ENCODE measurements at places on chromosomes 1 and 21.

GRCh38 chr1:169885207-169885606, 8.5 kb downstream of the SCYL3 start:
- no peak for DNase-seq

- no peak for DNase-seq
Observed at GRCh38 chr1:63950023-63950422, 176.2 kb downstream of the ROR1 start.

- DNase-seq, result no peak
Observed at GRCh38 chr1:195202241-195202640, 1406.0 kb downstream of the KCNT2 start.

GRCh38 chr1:47774986-47775834, 222.0 kb downstream of the TRABD2B start:
- no peak for DNase-seq

- DNase-seq, result no peak
Observed at GRCh38 chr1:231216498-231216897, 24.5 kb upstream of the GNPAT start.

- DNase-seq, result no peak
Observed at GRCh38 chr1:207155028-207155427, 51.0 kb downstream of the C4BPA start.

- DNase-seq, result peak; percentile 49
Observed at GRCh38 chr1:100921110-100921706, 25.3 kb downstream of the SLC30A7 start.

GRCh38 chr21:46172863-46173528, 11.3 kb downstream of the SPATC1L start:
- DNase-seq, result no peak

DNA sequence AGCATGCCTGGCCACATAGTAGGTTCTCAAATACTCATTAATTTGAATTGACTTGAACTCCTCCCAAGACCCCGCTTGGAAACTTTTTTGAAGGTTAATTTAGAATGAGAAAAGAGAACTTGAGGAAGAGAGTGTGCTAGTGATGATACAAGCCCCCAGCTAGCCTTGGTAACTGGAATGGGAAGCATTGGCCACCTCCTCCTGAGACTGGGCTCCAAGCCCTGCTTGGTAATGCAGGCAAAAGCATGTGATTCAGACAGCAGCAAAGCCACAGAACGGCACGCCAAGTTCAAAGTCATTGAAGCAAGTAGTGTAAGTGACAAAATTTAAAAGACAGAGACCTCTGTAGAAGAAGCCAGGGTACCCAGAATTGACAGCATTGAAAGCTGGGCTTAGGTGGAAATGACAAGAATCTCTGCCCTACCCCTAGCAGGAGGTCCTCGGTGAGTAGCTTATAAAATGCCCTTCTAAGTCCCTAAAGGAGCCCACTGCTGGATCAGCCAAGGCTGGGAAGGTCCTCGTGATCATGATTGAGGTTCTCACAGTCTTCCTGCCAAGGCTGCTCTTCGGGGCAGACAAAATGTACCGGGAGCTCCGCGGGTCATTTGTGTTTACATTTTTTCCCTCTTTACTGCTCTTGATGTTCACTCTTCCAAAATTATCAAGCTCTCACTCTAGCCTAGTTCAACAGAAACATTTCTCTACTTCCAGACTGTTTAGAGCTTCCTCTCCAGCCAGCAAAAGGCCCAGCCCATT, 99.4 kb downstream of the TSEN15 start:
- peak; percentile 48 for DNase-seq

DNA sequence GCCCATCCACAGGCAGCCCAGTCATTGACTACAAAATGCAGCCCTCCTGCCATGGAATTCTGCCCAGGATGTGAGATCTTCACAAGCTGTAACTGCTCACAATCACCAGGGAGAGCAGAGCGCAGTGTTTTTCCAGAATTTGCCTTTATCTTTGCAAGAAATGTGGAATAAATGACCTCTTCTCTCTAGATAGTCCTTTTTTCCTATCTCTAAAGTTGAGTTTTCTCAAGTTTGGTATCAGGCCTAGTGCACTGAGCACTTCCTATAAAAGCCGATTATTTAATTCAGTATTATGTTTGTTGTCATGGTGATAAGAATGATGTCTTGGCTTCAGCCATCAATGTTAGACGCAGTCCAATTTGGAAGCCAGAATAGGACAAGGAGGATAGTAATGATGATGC, 246.9 kb upstream of the IRF2BP2 start:
- no peak for DNase-seq

DNA sequence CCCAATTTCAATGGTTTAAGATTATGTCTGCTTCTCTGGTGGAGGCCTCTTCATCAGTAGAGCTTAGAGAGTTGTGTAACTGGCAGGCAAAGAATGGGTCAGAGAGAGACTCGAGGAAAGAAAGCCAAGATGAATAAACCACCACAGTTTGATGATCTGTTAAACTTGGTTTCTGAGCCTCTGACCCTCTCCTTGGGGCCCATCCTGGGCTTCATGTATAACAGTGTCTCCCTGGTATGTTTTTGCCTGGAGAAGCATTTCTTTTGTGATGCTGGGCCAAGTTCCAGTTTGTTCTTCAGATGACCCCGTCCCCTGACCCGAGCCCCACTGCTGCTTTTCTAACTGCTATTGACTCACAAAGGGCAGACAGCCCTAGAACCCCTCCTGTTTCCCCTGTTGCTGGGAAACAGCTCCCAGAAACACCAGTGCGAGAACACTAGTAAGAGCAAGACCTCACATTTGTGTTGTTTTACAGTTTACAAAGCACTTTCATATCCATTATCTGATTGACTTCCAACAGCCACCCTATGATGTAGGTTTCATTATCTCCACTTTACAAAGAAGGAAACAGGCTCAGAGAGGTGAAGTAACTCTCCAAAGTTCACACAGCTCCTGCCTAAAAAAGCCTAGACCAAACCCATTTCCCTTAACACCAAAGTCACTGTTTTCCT, 9.0 kb downstream of the CD2 start:
- DNase-seq, result no peak

- DNase-seq, result no peak
Observed at GRCh38 chr1:40308036-40308727, 8.9 kb downstream of the COL9A2 start.

DNA sequence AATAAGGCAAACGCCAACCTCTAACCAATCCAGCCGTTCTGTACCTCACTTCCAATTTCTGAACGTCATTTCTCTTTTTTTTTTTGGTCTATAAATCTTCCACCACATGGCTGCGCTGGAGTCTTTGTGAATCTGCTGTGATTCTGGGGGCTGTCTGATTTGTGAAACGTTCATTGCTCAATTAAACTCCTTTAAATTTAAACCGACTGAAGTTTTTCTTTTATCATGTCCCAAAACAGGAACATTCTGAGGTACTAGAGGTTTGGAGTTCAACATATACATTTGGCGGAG, 65.5 kb upstream of the BACH1 start:
- DNase-seq, result no peak

GRCh38 chr1:11654939-11655808, 497 bp downstream of the FBXO44 start:
- DNase-seq, result no peak

DNA sequence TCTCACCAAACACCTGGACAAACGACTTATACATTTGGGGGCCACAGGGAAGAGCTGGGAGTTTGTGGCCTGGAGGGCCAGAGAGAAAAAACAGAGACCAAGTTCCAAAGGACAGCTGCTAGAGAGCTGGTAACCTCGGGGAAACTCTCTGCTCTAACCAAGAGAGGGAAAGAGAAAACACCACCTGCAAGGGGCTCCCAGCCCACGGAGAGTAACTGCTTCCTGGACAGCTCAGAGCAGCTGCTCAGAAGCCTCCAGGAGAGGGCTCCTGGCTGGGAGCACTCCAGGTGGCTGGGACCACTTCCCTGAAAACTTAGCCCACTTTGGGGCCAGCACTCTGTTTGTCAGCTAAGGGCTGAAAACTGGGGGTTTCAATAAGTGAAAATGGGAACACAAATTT, 154.8 kb upstream of the GRIK3 start:
- DNase-seq, result no peak

DNA sequence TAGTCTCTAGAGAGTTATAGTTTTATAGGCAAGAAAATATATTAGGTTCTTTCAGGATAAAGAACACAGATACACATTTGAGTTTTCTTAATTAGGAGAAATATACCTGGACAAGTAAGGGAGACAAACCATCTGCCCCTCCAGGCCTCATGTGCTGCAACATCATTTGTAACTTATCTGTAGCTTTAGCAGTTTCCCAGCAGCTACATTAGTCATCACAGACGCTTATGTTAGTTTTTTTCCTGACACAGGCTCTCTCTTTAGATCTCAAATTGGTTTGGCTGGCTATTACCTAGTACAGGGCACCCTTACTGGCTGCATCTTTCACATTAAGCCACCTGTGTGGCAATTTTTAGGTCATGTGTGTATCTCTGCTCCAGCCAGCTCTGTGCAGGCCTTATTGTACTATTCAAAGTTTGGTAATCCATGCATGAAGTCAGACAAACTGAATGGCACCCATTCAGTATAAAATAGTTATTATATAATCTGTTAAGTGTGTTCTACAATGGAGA, 25.9 kb downstream of the GNPAT start:
- no peak for DNase-seq

DNA sequence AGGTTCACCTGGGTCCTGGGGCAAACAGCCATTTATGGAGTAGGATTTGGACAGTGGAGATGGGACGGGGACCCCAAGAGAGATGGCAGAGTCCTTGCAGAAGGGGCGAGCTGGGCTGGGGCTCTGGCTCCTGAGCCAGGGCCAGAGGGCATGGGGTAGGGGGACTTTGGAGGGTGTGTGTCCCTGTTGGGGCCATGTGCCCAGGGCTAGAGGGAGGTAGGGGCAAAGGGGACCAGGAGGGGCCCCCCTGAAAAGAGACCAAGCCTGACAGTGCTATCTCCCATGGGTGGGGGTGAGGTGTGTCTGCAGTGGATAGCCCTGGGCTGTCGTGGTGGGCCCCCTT, 92.3 kb downstream of the TRIM11 start:
- no peak for DNase-seq

DNA sequence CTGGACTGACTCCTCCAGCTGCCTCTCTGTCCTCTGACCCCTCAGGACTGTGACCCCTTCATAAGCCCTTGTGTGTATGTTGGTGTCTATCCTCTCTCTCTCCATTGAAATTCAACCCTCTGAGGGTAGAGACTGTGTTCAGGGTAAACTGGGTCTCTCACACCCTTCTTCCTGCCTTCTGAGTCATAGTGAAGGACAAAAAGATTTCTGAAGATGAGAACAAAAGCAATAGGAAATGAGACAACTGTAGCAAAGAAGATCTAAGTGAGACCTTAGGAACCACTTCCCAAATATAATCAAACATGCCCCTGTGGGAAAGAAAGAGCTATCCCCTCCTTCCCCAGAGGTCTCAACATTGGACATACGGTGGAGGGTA, 16.9 kb downstream of the NUAK2 start:
- no peak for DNase-seq

GRCh38 chr1:19429611-19430010, 55.7 kb downstream of the CAPZB start:
- DNase-seq, result no peak

- no peak for DNase-seq
Observed at GRCh38 chr1:172894349-172895049, 156.2 kb downstream of the TNFSF18 start.

DNA sequence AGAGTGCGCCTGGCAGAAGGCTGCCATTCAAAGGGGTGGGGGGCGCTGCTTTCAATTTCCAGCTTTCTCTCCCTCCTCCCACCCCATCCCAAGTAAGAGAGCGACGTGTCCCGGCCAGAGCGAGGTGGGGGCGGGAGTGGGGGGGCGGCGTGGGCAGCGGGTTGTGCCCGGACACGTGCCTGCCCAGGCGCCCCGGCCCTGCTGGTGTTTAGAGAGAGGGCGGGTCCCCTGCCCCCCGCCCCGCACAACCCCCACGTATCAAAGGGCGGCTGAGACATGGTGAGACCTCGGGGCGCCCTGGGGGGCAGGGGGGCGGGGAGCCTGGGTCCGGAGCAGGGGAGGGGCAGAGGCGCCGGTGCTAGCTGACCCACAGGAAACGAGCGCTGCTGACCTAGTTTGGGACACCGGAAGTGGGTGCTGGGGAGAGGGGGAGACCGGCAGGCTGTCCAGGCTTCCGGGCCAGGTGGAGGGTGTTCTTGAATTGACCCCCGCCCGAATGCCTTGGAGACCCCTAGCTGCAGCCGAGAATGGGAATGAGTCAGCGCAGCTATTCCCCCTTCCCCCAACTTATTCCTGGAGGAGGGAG, 1.3 kb downstream of the ZBTB7B start:
- DNase-seq, result peak; percentile 55

- no peak for DNase-seq
Observed at GRCh38 chr1:93552741-93553455, 105.0 kb downstream of the FNBP1L start.

DNA sequence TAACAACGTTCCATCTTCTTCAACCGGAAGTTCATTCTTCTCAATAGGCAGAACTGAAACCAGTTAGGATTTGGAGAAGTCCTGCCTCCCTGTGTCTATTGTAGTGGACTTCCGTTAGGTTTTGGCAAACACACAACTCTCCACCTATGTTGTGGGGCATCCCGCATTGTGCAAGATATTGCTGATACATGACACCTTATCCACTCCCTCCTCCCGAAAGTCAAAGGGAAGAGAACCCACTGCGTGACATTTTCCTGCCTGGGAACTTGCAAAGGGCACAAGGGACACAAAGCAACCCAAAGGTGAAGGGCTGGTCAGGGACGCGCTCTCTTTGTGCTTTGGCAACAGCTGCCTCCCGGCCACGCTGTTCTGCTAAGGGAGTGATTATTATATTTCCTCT, 164.8 kb downstream of the TPR start:
- no peak for DNase-seq

DNA sequence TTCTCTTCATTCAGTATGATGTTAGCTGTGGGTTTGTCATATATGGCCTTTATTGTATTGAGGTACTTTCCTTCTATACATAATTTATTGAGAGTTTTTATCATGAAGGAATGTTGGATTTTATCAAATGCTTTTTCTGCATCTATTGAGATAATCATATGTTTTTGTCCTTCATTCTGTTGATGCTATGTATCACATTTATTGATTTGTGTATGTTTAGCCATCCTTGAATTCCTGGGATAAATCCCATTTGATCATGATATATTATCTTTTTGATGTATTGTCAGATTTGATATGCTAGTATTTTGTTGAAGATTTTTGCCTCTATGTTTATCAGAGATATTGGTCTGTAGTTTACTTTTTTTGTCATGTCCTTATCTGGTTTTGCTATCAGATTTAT, 20.9 kb upstream of the GPR161 start:
- DNase-seq, result no peak
